ENCODE measurements at places on chromosomes 12 and 14. TPM values are rescaled to one million over a fixed set of nuclear protein-coding genes. Genes with fewer than 3 reads are reported as not detected.

GRCh38 chr12:27937768-27938167 is 34.8 kb downstream of the PTHLH start:
- no peak for DNase-seq

DNA sequence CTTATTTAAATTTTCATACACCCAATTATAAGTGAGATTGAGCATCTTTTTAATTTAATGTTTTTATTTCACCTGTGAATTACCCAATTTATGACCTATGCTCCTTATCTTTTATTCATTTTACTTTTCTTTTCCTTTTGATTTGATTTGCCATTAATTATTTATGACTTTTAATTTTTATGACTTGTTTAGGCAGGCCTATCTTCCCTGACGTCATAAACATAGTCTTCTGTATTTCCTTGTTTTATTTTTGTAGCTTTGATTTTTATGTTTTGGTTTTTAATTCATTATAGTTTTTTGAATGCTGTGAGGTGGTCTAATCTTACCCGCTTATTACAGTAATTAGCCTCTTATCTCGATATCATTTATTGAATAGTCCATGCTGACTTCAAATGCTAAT is 467.1 kb upstream of the FAR2 start:
- no peak for DNase-seq

GRCh38 chr14:54881235-54881760 is 21.3 kb downstream of the GCH1 start:
- DNase-seq: peak; percentile 49

- no peak for DNase-seq
Measured at GRCh38 chr14:92650581-92651105, 97.8 kb downstream of the LGMN start.

KRT4 gene
- polyA plus RNA-seq: 1.9 TPM
